ENCODE measurements at places on chromosomes 3 and 15. TPM values are rescaled to one million over a fixed set of nuclear protein-coding genes. Genes with fewer than 3 reads are reported as not detected.
A peak's percentile ranks its signal among the peaks of the same experiment; 100 is the strongest.

SLC28A1 gene
- 0.22 TPM for total RNA-seq

MYZAP gene
- total RNA-seq: 0.98 TPM

PARP15 gene
- 1.2 TPM for total RNA-seq

LACTB gene
- total RNA-seq: 14.6 TPM

NPAP1 gene
- total RNA-seq: not detected

KBTBD8 gene
- total RNA-seq: under 0.01 TPM

TRPC1 gene
- 47.7 TPM for total RNA-seq

XRN1 gene
- 23.4 TPM for total RNA-seq

GRCh38 chr3:32493437-32494414 is 8.9 kb downstream of the CMTM6 start:
- no peak overlapping the region for H3K4me3 ChIP-seq
- peaks cover 21% of the 10 kb centered on the region for H3K4me1 ChIP-seq
- H3K36me3 ChIP-seq: no peaks in the 10 kb centered on the region
- no peak for DNase-seq

DNA sequence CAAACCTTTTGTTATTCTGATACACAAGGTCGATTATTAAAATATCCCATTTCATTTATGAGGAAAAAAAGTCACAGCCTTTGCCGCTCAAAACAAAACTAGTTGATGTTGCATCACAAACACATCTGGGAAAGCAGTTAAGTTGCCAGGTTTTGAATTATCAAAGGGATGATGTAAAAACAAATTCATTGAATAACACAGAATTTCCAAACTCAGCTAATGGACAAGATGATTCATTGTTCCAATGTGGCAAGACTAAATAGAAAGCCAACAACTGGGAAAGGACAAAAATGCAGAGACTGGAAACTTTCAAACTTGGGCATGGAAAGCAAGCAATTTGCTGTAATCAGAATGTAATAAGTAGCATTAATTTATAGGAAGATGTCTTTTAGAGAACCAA is 610.0 kb upstream of the ZNF385D start:
- H3K4me1 ChIP-seq: no peaks in the 10 kb centered on the region
- no peaks in the 10 kb centered on the region for H3K27me3 ChIP-seq
- no peak for DNase-seq

- H3K27me3 ChIP-seq: no peaks in the 10 kb centered on the region
- no peak overlapping the region for H3K4me3 ChIP-seq
- no peaks in the 10 kb centered on the region for H3K36me3 ChIP-seq
- peak overlapping the region; percentile 82 for H3K27ac ChIP-seq
Observed at GRCh38 chr15:85607141-85607806, 187.5 kb downstream of the KLHL25 start.

GRCh38 chr3:99637368-99638111 is 854 bp upstream of the COL8A1 start:
- no peaks in the 10 kb centered on the region for H3K4me1 ChIP-seq
- no peaks in the 10 kb centered on the region for H3K36me3 ChIP-seq
- no peaks in the 10 kb centered on the region for H3K27me3 ChIP-seq
- H3K27ac ChIP-seq: peak overlapping the region; percentile 79

DNA sequence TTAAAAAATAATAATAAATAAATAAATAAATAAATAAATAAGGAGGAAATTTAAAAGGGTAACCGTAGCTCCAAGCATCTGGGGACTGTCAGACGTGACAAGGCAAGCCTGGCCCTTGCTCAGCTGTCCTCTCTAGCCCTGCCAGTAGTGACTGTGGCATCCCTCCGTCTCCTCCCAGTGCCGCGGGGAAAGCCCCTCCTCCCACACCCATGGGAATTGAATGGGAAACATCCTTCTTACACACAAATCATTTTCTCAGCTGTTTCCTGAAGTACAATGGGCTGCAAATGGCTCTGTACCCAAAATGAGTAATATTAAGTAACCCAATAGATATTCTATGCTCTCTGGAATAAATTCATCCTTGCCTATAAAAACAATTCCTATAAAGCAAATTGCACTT is 101.6 kb upstream of the RAD18 start:
- no peaks in the 10 kb centered on the region for H3K4me1 ChIP-seq
- H3K36me3 ChIP-seq: peaks cover 12% of the 10 kb centered on the region
- DNase-seq: no peak
- no peaks in the 10 kb centered on the region for H3K27me3 ChIP-seq

GRCh38 chr15:82663186-82663600 is 16.0 kb upstream of the CPEB1 start:
- H3K36me3 ChIP-seq: no peaks in the 10 kb centered on the region
- H3K27ac ChIP-seq: no peak overlapping the region
- no peaks in the 10 kb centered on the region for H3K27me3 ChIP-seq
- no peak for DNase-seq

DNA sequence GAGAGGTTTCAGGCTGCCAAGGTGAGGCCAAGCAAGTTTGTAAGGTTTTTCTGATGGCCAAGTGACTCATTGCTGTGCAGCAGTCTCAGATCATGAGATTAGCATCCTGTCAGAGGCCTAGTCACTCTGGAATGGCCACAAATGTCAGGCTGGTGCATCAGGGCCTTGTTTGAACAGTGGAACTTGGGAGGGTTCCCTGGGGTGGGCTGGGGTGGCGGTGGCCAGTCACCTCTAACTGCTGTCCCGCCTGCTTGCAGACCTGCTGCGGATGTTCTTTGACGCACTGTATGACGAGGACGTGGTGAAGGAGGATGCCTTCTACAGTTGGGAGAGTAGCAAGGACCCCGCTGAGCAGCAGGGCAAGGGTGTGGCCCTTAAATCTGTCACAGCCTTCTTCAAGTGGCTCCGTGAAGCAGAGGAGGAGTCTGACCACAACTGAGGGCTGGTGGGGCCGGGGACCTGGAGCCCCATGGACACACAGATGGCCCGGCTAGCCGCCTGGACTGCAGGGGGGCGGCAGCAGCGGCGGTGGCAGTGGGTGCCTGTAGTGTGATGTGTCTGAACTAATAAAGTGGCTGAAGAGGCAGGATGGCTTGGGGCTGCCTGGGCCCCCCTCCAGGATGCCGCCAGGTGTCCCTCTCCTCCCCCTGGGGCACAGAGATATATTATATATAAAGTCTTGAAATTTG is 2.8 kb upstream of the FAM131A start:
- H3K4me3 ChIP-seq: no peak overlapping the region
- H3K4me1 ChIP-seq: no peaks in the 10 kb centered on the region
- peak overlapping the region; percentile 97 for H3K27ac ChIP-seq

DNA sequence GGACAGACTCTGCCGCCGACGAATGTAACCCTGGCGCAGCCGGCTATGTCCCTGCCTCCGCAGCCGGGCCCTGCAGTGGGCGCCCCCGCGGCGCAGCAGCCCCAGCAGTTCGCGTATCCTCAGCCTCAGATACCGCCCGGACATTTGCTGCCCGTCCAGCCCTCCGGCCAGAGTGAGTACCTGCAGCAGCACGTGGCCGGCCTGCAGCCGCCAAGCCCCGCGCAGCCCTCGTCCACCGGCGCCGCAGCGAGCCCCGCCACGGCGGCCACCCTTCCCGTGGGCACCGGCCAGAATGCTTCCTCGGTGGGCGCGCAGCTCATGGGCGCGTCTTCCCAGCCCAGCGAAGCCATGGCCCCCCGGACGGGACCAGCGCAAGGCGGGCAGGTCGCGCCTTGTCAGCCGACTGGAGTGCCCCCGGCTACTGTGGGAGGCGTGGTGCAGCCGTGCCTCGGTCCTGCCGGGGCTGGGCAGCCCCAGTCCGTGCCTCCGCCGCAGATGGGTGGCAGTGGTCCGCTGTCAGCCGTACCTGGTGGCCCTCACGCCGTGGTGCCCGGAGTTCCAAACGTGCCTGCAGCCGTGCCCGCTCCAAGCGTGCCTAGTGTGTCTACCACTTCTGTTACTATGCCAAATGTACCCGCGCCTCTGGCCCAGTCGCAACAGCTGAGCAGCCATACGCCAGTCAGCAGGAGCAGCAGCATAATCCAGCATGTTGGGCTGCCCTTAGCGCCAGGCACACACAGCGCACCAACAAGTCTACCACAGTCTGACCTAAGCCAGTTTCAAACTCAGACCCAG is 2.4 kb downstream of the TSC22D2 start:
- peak overlapping the region; percentile 91 for H3K4me3 ChIP-seq
- H3K36me3 ChIP-seq: no peaks in the 10 kb centered on the region
- H3K27me3 ChIP-seq: no peaks in the 10 kb centered on the region
- peaks cover 20% of the 10 kb centered on the region for H3K4me1 ChIP-seq
- peak overlapping the region; percentile 100 for H3K27ac ChIP-seq

- peak; percentile 22 for DNase-seq
- H3K4me3 ChIP-seq: peak within 1 kb of the TSS; percentile 73
- H3K4me1 ChIP-seq: peaks cover 8% of the 10 kb centered on the region
- no peaks in the 10 kb centered on the region for H3K27me3 ChIP-seq
- no peaks in the 10 kb centered on the region for H3K36me3 ChIP-seq
Observed at GRCh38 chr3:138608322-138609135, at the start of gene FAIM. FAIM (plus strand) TSS chr3:138608771; CDS start chr3:138619727, 10,956 bp downstream.

DNA sequence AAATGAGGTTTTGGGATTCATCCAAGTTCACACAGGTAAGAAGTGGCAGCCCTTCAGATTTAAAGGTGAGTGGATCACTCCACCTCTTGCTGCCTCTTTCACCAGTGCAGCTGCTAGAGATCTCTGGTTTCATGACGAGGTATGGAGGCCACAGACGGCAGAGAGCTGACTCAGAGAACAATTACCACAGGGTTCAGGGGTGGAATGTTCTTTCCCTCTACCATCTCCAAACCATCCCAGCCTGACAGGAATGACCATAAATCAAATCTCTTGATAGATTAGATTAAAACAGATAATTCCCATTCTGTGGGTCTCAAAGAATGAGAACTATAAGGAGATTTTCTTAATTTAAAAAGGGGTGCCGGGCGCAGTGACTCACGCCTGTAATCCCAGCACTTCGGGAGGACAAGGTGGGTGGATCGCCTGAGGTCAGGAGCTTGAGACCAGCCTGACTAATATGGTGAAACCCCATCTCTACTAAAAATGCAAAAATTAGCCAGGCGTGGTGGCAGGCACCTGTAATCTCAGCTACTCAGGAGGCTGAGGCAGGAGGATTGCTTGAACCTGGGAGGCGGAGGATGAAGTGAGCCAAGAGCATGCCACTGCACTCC is 174.2 kb upstream of the ATP11B start:
- H3K27ac ChIP-seq: no peak overlapping the region
- no peaks in the 10 kb centered on the region for H3K4me1 ChIP-seq
- no peak overlapping the region for H3K4me3 ChIP-seq
- no peak for DNase-seq
- H3K36me3 ChIP-seq: no peaks in the 10 kb centered on the region

GRCh38 chr3:50112462-50112861 is 23.7 kb downstream of the RBM5 start:
- H3K27me3 ChIP-seq: no peaks in the 10 kb centered on the region
- H3K36me3 ChIP-seq: peaks cover 90% of the 10 kb centered on the region
- no peaks in the 10 kb centered on the region for H3K4me1 ChIP-seq
- H3K27ac ChIP-seq: no peak overlapping the region
- no peak for DNase-seq

DNA sequence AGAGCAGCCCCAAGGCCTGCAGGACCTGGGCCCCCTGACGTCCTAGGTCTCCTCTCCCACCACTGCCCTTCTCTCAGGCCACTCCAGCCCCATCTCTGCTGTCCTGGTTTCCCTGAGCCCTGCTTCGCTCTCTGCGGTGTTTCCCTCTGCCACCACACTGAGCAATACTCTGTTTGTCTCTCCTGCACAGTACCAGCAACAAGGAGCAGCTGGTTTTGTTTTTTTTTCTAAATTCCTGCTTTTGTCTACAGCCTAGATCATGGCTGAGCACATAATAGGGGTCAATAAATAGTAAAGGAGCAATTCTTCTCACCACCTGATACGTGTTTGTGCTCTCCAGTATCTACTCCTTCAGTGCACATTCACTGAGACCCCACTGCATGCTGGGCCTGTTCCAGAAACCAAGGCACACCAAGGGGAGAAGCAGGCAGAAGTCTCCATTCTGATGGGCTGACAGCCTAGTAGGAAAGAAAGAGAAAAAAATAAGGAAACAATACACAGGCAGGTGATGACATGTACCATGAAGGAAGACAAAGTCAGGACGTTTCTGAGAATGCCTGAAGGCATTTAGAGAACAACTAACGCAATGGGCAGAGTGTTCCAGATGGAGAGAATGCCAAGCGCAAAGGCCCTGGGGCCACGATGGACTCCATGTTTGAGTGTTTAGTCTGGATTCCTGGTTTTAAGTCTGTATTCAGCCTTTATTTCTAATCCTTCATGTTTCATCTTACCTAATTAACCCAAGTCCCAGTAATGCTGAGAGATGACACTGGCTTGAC is 6.0 kb upstream of the ACAD9 start:
- H3K27me3 ChIP-seq: no peaks in the 10 kb centered on the region
- H3K4me1 ChIP-seq: no peaks in the 10 kb centered on the region
- no peak overlapping the region for H3K4me3 ChIP-seq
- DNase-seq: no peak

DNA sequence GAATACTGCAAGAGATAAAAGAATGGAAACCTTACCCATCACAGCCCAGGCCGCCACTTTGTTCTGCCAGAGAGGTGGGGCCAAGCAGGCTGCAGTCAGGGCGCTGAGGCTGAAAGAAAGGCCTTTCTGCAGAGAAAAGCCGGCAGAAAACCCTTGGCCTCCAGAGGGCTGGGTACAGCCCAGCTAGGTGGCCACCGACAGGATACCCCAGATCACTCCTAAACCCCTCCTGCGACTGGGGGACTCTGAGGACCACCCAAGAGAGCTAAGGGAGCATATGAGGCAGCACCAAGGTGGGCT is 69.3 kb downstream of the SMAD6 start:
- no peaks in the 10 kb centered on the region for H3K36me3 ChIP-seq
- no peak overlapping the region for H3K27ac ChIP-seq
- H3K4me1 ChIP-seq: peaks cover 68% of the 10 kb centered on the region
- DNase-seq: no peak
- H3K4me3 ChIP-seq: no peak overlapping the region

GRCh38 chr3:193594946-193595689 is 2.1 kb downstream of the OPA1 start:
- H3K27ac ChIP-seq: no peak overlapping the region
- H3K27me3 ChIP-seq: no peaks in the 10 kb centered on the region
- H3K4me1 ChIP-seq: peaks cover 20% of the 10 kb centered on the region
- no peak for DNase-seq
- no peak overlapping the region for H3K4me3 ChIP-seq

DNA sequence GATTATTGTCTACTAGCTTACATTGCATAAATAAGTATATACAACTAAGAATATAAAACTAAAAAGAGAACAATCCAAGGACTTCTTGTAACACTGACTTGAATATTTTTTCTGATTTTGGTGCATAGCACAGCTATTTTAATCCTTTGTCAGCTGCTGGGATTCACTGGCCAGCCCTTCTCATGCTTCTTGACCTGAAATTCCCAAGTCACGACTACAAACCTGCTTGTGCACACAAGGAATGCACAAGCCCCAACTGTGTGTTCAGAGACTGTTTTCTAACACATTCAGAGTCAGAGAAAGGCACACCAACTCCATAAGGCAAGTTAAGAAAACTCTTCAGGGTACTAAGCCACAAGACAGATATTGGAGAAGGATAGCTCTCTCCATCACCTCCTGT is 80.9 kb downstream of the TNIK start:
- H3K27ac ChIP-seq: no peak overlapping the region
- H3K4me1 ChIP-seq: no peaks in the 10 kb centered on the region
- no peaks in the 10 kb centered on the region for H3K27me3 ChIP-seq
- H3K4me3 ChIP-seq: no peak overlapping the region
- no peak for DNase-seq
- H3K36me3 ChIP-seq: no peaks in the 10 kb centered on the region

All from tibial nerve (tissue), 4 donors.